ENCODE measurements at places on chromosomes 7 and 10.

- DNase-seq = no peak
Observed at GRCh38 chr10:11578802-11579255, 32.6 kb downstream of the USP6NL start.

DNA sequence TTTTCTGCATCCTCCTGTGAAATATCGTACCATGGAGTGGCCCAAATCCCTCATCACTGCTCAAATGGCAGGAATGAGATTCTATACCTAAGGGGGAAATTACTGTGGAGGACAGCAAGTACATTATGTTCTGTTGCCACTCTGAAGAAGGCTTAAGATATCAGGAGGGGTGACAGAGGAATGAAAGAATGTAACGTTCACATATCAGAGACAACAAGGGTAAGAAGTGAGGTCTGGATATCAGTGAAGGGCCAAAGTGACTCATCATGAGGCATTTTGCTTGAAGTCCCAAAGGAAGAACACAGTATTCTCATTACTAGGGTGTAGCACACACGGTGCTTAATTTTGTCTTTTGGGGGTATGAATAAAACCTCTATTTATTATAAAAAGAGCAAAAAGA, 71.5 kb upstream of the SLC13A1 start:
- DNase-seq = no peak

- peak; percentile 58 for DNase-seq
Observed at GRCh38 chr7:73577627-73578341, 595 bp downstream of the TBL2 start.

GRCh38 chr7:139953229-139953628, 109.5 kb downstream of the PARP12 start:
- DNase-seq = no peak
